ENCODE measurements at places on chromosomes 1 and 21. TPM values are rescaled to one million over a fixed set of nuclear protein-coding genes. Genes with fewer than 3 reads are reported as not detected.

The CD1E gene
- total RNA-seq = not detected

DNA sequence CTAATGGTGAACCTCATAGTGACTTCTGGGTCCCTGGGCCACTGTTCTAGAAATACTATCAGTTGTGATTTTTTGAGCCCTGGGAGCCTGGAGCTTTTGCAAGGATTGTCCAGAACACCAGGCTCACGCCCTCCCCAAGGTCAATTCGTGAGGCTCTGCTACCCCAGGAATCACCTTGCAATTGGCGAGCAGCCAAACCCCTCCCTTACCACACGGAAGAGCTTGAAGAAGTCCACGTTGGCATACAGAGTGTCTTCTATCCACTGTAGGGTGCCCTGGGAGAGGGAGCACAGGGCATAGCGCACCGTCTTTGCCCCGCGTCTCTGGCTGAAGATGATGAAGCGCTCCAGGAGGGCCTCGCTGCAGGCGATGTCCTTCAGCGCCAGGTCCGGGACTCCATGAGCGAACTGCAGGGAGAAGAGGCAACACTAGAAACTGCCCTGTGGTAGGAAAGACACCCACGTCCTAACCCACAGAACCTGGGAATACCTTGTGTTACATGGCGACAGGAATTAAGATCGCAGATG is 22.3 kb downstream of the ABCA4 start:
- H3K4me1 ChIP-seq = peaks cover 12% of the 10 kb centered on the region
- no peak for DNase-seq
- H3K4me3 ChIP-seq = no peak overlapping the region
- H3K27me3 ChIP-seq = peaks cover 16% of the 10 kb centered on the region
- no peaks in the 10 kb centered on the region for H3K36me3 ChIP-seq

DNA sequence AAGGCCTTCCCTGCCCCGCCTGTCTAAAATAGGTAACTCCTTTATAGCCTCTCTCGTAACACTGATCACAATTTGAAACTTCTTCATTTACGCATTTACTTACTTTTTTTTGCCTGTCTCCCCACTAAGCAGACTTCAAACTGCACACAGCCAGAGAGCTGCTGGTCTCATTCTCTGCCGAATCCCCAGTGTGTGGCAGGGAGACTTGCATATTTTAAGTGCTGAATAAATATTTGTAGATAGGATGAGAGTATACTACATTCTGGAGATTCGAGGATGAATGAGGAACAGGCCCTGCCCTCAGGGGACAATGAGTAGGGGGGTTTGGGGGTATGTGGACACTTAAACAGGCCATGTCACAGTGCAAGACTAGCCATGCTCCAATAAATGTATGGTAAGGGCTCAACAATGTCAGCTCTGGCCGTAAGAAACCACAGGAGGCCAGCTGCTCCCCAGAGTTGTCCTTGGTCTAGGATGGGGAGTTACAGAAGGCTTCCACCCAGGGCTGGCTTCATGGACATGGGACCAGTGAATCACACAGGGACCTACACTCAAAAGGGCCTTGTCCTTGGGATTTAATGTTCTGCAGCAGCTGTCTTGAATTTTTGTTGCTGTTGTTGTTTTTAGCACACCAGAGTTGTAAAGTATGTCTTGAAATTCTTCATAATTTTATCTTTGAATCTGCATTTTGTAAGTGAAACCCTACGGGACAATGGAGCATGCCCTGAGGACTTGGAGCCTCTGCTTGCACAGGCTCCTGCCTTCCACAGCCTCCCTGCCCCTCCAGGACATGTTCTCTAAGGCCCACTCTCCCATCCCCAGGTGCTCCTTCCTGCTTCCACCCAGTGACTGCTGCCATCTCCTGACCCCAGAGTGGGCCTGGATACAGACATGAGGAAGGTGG is 8.5 kb downstream of the DIO1 start:
- no peak overlapping the region for H3K4me3 ChIP-seq
- peaks cover 10% of the 10 kb centered on the region for H3K4me1 ChIP-seq
- H3K27me3 ChIP-seq = no peaks in the 10 kb centered on the region

DNA sequence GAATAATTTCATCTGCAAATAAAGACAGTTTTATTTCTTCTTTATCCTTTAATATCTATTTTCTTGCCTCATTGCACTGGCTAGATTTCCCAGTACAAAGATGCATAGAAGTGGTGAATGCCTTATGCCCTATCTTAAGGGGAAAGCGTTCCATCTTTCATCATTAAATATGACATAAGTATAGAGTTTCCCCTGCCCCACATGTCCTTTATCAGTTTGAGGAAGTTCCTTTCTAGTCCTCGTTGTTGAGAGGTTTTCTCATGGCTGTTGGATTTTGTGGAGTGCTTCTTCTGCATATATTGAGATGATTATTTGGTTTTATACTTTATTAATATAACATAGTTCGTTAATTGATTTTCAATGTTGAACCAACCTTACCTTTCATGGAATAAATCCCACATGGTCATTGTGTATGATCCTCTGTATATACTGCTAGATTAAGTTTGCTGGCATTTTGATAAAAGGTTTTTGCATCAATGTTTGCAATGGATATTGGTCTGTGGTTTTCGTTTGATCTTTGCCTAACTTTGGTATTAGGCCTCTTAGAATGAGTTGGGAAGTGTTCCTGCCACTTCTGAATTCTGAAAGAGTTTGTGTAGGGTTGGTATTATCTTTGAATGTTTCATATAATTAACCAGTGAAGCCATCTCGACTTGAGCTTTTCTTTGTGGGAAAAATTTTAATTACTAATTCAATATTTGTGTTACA is 15.6 kb downstream of the PRKACB start:
- peaks cover 43% of the 10 kb centered on the region for H3K4me1 ChIP-seq
- H3K27me3 ChIP-seq = no peaks in the 10 kb centered on the region
- DNase-seq = no peak

The S100A7 gene
- not detected for total RNA-seq

The SIM2 gene
- not detected for total RNA-seq

GRCh38 chr1:215594640-215595039 is 27.5 kb downstream of the KCTD3 start:
- no peaks in the 10 kb centered on the region for H3K27me3 ChIP-seq
- DNase-seq = no peak
- peaks cover 6% of the 10 kb centered on the region for H3K4me1 ChIP-seq

DNA sequence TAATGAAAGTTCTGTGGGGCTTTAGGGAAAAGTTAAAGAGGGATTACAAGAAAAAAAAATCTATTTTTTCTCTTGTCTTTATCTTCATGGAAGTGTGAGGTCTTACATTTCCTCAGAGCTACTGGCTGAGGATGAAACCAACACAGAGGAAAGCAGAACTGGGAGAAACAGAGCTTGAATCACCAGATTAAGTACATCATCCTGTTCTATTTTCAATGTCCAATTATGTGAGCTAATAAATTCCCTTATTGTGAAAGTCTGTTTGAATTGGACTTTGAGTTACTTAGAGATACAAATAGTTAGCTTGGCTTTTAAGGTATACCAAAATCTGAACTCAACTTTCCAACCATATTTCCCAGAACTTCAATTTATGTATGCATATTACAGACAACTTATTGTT is 69.2 kb downstream of the LPGAT1 start:
- peaks cover 34% of the 10 kb centered on the region for H3K36me3 ChIP-seq
- H3K4me3 ChIP-seq = no peak overlapping the region
- no peaks in the 10 kb centered on the region for H3K27me3 ChIP-seq
- H3K27ac ChIP-seq = no peak overlapping the region

GRCh38 chr1:2413495-2414296 is 1.3 kb upstream of the PEX10 start:
- peak overlapping the region; percentile 92 for H3K4me3 ChIP-seq
- peaks cover 29% of the 10 kb centered on the region for H3K4me1 ChIP-seq
- peak overlapping the region; percentile 92 for H3K27ac ChIP-seq

The CNKSR1 gene
- 4.5 TPM for total RNA-seq

- no peak overlapping the region for H3K4me3 ChIP-seq
- no peak overlapping the region for H3K27ac ChIP-seq
- DNase-seq = no peak
- no peaks in the 10 kb centered on the region for H3K36me3 ChIP-seq
- H3K4me1 ChIP-seq = no peaks in the 10 kb centered on the region
Measured at GRCh38 chr1:219778793-219779369, 149.5 kb downstream of the SLC30A10 start.

DNA sequence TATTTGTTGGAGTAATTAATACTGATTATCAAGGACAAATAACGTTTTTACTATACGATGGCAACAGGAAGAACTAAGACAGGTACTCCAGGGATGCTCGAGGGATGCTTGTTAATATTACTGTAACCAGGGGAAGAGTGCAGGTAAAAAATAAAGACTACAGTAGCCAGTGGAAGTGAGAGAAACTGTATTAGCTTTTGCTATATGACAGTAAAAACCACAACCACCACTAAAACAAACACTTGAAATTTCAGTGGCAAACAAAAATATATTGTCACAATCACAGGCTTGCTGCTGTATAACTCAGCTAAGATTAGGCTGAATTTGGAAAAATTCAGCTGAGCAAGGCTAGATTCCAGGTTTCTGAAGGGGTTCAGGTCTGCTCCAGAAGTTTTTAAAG is 812.6 kb upstream of the ADGRL4 start:
- DNase-seq = no peak
- H3K27ac ChIP-seq = no peak overlapping the region
- H3K27me3 ChIP-seq = no peaks in the 10 kb centered on the region
- H3K4me1 ChIP-seq = no peaks in the 10 kb centered on the region
- H3K4me3 ChIP-seq = no peak overlapping the region
- H3K36me3 ChIP-seq = no peaks in the 10 kb centered on the region

DNA sequence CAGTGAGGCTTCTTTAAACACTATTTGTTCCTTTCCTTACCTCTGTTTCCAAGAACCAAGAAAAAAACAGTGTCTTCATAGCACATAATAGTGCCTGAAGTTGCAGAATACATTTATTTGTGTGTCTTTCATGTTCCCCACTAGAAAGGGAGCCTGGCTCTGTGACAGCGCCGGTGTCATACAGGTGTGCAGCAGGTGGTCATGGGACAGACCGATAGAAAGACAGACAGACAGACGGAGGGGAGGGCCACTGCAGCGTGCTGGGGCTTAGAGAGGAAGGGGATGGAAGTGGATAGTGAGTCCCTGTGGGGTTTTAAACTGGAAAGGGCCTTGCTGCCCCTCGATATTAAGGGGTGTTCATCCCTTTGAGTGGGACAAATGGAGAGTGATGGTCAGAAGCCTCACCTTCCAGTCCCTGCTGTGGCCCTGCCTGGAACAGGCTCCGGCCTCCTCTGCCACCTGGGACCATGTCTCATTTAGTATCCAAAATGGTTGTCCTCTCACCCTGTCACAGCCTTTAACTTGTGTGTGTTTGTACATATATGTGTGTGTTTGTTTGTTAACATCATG is 152.9 kb downstream of the PGBD5 start:
- peaks cover 39% of the 10 kb centered on the region for H3K4me1 ChIP-seq
- no peaks in the 10 kb centered on the region for H3K27me3 ChIP-seq
- H3K36me3 ChIP-seq = peaks cover 3% of the 10 kb centered on the region
- peak overlapping the region; percentile 65 for H3K27ac ChIP-seq

The RNU1-1 gene
- total RNA-seq = 3,430 TPM

GRCh38 chr1:70256664-70257063 is 35.5 kb downstream of the SRSF11 start:
- no peaks in the 10 kb centered on the region for H3K27me3 ChIP-seq
- H3K4me3 ChIP-seq = no peak overlapping the region
- H3K27ac ChIP-seq = no peak overlapping the region
- peaks cover 14% of the 10 kb centered on the region for H3K36me3 ChIP-seq
- no peaks in the 10 kb centered on the region for H3K4me1 ChIP-seq

The SLAMF7 gene
- total RNA-seq = 137 TPM

The ANKRD65 gene
- not detected for total RNA-seq

GRCh38 chr1:64229307-64229706 is 25.9 kb downstream of the UBE2U start:
- no peaks in the 10 kb centered on the region for H3K36me3 ChIP-seq
- no peaks in the 10 kb centered on the region for H3K4me1 ChIP-seq
- H3K27me3 ChIP-seq = peaks cover 22% of the 10 kb centered on the region
- no peak overlapping the region for H3K27ac ChIP-seq

DNA sequence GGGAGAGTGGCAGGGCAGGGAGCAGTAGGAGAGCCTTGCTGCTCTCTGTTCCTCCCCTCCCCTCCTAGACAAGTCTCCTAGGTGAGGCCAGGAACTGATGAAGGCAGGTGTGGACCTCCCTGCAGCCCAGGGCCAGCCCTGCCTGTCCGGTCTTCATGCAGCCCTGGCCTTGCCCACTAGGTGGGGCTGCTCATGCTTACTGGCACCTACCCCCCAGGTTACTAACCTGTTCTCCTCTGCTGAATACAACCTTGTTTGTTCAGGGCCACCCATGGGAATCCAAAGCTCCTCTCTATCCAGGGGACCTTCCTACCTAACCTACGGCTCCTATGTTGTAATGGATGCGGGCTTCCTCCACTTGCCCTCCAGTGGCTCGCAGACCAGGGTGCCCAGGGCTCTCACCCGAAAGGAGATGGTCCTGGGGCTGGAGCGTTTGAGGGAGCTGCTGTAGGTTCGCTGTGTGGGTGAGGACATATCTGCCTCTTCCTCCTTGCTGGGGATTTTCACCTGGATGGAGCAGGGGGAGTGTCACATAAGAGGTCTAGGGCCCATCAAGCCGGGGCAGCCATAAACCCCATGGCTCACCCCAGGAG is 7.9 kb upstream of the TNNT2 start:
- peak; percentile 68 for DNase-seq
- H3K4me1 ChIP-seq = no peaks in the 10 kb centered on the region
- H3K27ac ChIP-seq = no peak overlapping the region

- DNase-seq = no peak
- no peaks in the 10 kb centered on the region for H3K4me1 ChIP-seq
- H3K27ac ChIP-seq = no peak overlapping the region
- H3K27me3 ChIP-seq = peaks cover 4% of the 10 kb centered on the region
- H3K4me3 ChIP-seq = no peak overlapping the region
Measured at GRCh38 chr1:247482747-247483146, 24.8 kb upstream of the OR2B11 start.

The TEX38 gene
- total RNA-seq = not detected

DNA sequence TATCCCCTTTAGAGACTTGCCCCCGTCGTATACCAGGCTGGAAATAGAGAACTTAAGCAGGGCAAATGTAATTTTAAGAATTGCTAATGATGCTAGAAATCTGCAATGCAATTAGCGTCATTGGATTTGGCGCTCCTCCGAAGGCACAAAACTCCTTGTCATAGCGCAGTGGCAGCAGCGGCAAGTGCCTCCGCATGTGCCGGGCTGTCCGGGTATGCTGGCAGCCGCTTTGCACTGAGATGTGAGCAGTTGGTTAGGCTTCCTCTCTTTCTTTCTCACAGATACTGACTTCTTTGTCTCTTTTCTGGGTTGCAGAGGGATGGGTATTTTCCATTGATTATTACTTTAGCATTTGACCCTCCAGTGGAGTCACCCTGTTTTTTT is 193.4 kb upstream of the LMO4 start:
- peaks cover 4% of the 10 kb centered on the region for H3K4me1 ChIP-seq
- H3K4me3 ChIP-seq = no peak overlapping the region
- no peak overlapping the region for H3K27ac ChIP-seq
- DNase-seq = no peak

Measured in activated naive CD8-positive, alpha-beta T cell treated with anti-CD3 and anti-CD28 coated beads, Interleukin-2, amount 10 ng/mL, durations not matched to agents 7 days and 5 days (primary cell).